ENCODE measurements at places on chromosomes 2 and 18. TPM values are rescaled to one million over a fixed set of nuclear protein-coding genes. Genes with fewer than 3 reads are reported as not detected.

Gene MFF
- total RNA-seq, result 77.9 TPM

Gene KCNF1
- 2.6 TPM for total RNA-seq

Gene PROC
- not detected for total RNA-seq

Gene MC4R
- not detected for total RNA-seq

Gene KIDINS220
- 91.7 TPM for total RNA-seq

Gene DOK6
- 4.0 TPM for total RNA-seq

Gene FASTKD1
- 19.3 TPM for total RNA-seq

Gene LRATD1
- total RNA-seq, result 0.51 TPM

Gene MAP2
- 51.0 TPM for total RNA-seq

Gene STEAP3
- 13.7 TPM for total RNA-seq

Gene RNU2-63P
- total RNA-seq, result 268 TPM

Gene IL1RL2
- total RNA-seq, result 3.1 TPM

Gene MTIF2
- 49.8 TPM for total RNA-seq

Gene COL4A4
- total RNA-seq, result 0.51 TPM

Gene ABCB11
- not detected for total RNA-seq

Gene ASAP2
- total RNA-seq, result 16.4 TPM

Gene CCDC138
- 4.1 TPM for total RNA-seq

Gene TEX44
- total RNA-seq, result not detected

Gene MARCO
- not detected for total RNA-seq

Gene ATAD2B
- total RNA-seq, result 9.0 TPM

Gene TMEM163
- not detected for total RNA-seq

Gene CFAP65
- not detected for total RNA-seq

Gene NFE2L2
- 97.1 TPM for total RNA-seq

Gene FOXD4L1
- total RNA-seq, result 0.17 TPM

Gene SIX3
- total RNA-seq, result not detected

Gene SATB2
- 13.9 TPM for total RNA-seq

Gene CRYGD
- not detected for total RNA-seq

Gene BOLL
- not detected for total RNA-seq

Gene DSEL
- 157 TPM for total RNA-seq

Gene DES
- total RNA-seq, result 69.3 TPM

Gene CXCR1
- not detected for total RNA-seq

Gene B3GNT7
- total RNA-seq, result 0.17 TPM

Gene ARHGAP28
- 27.2 TPM for total RNA-seq

Gene GRP
- total RNA-seq, result not detected

Gene UGT1A4
- total RNA-seq, result not detected

Gene VWC2L
- total RNA-seq, result not detected

Gene POTEC
- total RNA-seq, result not detected

Gene FHL2
- 120 TPM for total RNA-seq

Gene PLB1
- total RNA-seq, result 1.8 TPM

Gene DUSP19
- total RNA-seq, result 5.1 TPM

Gene RASGRP3
- total RNA-seq, result 0.50 TPM

Gene ERFE
- total RNA-seq, result 1.5 TPM

Gene PTH2R
- not detected for total RNA-seq

Gene HAAO
- 2.8 TPM for total RNA-seq

Gene SGO2
- total RNA-seq, result 5.4 TPM

Gene TANC1
- 30.8 TPM for total RNA-seq

Gene TRIM43B
- total RNA-seq, result not detected

Gene ATP6V1C2
- total RNA-seq, result under 0.01 TPM

Gene DNAH6
- under 0.01 TPM for total RNA-seq

Gene C2orf72
- total RNA-seq, result 0.33 TPM

Gene RSAD2
- 1.7 TPM for total RNA-seq

Gene GAREM2
- 0.66 TPM for total RNA-seq

Gene CROCC2
- 0.51 TPM for total RNA-seq

Gene REG3G
- not detected for total RNA-seq

Gene POTEJ
- total RNA-seq, result not detected
